ENCODE measurements at places on chromosomes 7 and 10. TPM values are rescaled to one million over a fixed set of nuclear protein-coding genes. Genes with fewer than 3 reads are reported as not detected.
A peak's percentile ranks its signal among the peaks of the same experiment; 100 is the strongest.

- H3K4me1 ChIP-seq, result peaks cover 6% of the 10 kb centered on the region
- H3K27ac ChIP-seq, result no peak overlapping the region
- DNase-seq, result no peak
- no peak overlapping the region for H3K4me3 ChIP-seq
- H3K27me3 ChIP-seq, result peaks cover 10% of the 10 kb centered on the region
- H3K36me3 ChIP-seq, result no peaks in the 10 kb centered on the region
Measured at GRCh38 chr10:95531994-95532399, 29.2 kb downstream of the SORBS1 start.

The GATA3 gene
- 30.2 TPM for total RNA-seq

The ALOX5 gene
- total RNA-seq, result 0.21 TPM

- peaks cover 33% of the 10 kb centered on the region for H3K27me3 ChIP-seq
- H3K4me3 ChIP-seq, result no peak within 1 kb of the TSS
- H3K27ac ChIP-seq, result no peak within 1 kb of the TSS
Measured at GRCh38 chr10:75431180-75432111, at the start of gene LRMDA. Gene LRMDA, plus strand, starts transcription at chr10:75431624.

The SCIN gene
- total RNA-seq, result 0.25 TPM

The FOXL3 gene
- total RNA-seq, result not detected

- no peaks in the 10 kb centered on the region for H3K27me3 ChIP-seq
- no peaks in the 10 kb centered on the region for H3K4me1 ChIP-seq
- H3K4me3 ChIP-seq, result no peak overlapping the region
- DNase-seq, result no peak
- no peaks in the 10 kb centered on the region for H3K36me3 ChIP-seq
Measured at GRCh38 chr10:106929291-106929895, 235.1 kb downstream of the SORCS1 start.

DNA sequence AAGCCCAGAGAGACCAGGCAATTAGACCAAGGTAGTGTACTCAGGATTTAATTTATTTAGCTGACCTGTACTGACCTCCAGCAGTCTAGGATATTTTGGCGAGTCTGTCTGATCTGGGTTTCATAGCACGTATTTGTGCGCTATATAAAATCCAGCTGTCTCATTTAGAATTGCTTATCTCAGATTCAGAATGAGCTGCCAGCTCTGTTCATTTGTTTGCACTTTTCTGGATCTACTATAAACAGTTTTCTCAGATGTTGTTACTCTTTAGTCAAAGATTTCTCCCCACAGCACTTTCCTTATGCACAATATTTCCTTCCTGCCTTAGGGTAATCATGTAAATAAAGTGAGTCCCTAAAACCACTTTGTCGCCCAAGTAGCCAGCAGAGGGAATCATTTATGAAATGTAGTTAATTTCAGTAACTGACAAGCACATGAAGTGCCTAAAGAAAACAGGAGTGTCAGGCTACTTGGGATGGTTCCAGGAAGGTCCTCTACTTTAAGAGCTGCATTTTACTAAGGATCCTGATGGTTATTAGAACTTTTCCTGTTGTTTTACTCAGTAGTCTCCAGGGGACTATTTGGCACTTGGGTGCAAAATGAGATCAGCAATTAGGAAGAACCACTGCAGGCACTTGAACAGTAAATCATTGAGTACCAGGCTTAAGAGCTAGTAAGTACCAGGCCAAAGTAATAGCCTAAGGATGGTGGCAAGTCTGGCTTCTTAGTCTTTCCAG, 226.4 kb downstream of the TWIST1 start:
- no peaks in the 10 kb centered on the region for H3K27me3 ChIP-seq
- no peak for DNase-seq
- H3K4me3 ChIP-seq, result no peak overlapping the region
- H3K27ac ChIP-seq, result no peak overlapping the region

GRCh38 chr10:32372000-32372875, 25.3 kb upstream of the EPC1 start:
- H3K27ac ChIP-seq, result peak overlapping the region; percentile 37
- no peak overlapping the region for H3K4me3 ChIP-seq
- no peaks in the 10 kb centered on the region for H3K27me3 ChIP-seq
- peaks cover 23% of the 10 kb centered on the region for H3K36me3 ChIP-seq
- H3K4me1 ChIP-seq, result peaks cover 56% of the 10 kb centered on the region

The OR2A5 gene
- total RNA-seq, result not detected

GRCh38 chr7:46024263-46024916, 103.3 kb upstream of the IGFBP3 start:
- no peaks in the 10 kb centered on the region for H3K4me1 ChIP-seq
- H3K36me3 ChIP-seq, result no peaks in the 10 kb centered on the region
- no peaks in the 10 kb centered on the region for H3K27me3 ChIP-seq
- no peak overlapping the region for H3K27ac ChIP-seq

The C10orf71 gene
- total RNA-seq, result not detected

The ERVW-1 gene
- not detected for total RNA-seq

- no peaks in the 10 kb centered on the region for H3K4me1 ChIP-seq
- DNase-seq, result peak; percentile 33
- H3K36me3 ChIP-seq, result no peaks in the 10 kb centered on the region
- H3K4me3 ChIP-seq, result no peak overlapping the region
Measured at GRCh38 chr10:79390551-79391229, 43.4 kb downstream of the PPIF start.

The TAS2R5 gene
- 1.4 TPM for total RNA-seq

DNA sequence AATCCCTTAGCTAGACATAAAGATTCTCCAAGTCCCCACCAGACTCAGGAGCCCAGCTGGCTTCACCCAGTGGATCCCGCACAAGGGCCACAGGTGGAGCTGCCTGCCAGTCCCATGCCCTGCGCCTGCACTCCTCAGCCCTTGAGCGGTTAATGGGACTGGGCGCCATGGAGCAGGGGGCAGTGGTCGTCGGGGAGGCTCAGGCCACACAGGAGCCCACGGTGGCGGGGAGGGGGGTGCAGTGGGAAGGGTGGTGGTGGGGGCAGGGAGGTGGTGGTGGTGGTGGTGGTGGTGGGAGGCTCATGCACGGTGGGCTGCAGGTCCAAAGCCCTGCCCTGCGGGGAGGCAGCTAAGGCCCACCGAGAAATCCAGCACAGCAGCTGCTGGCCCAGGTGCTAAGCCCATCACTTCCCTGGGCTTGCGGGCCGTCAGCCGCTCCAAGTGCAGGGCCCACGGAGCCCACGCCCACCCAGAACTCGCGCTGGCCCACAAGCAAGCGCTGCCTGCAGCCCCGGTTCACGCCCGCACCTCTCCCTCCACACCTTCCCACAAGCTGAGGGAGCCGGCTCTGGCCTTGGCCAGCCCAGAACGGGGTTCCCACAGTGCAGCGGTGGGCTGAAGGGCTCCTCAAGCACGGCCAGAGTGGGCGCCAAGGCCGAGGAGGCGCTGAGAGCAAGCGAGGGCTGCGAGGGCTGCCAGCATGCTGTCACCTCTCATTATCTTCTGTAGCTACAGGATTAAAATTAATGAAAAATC, 732.5 kb upstream of the POM121L12 start:
- no peak overlapping the region for H3K4me3 ChIP-seq
- no peaks in the 10 kb centered on the region for H3K27me3 ChIP-seq
- no peak for DNase-seq
- H3K4me1 ChIP-seq, result peaks cover 3% of the 10 kb centered on the region
- no peak overlapping the region for H3K27ac ChIP-seq
- H3K36me3 ChIP-seq, result no peaks in the 10 kb centered on the region

DNA sequence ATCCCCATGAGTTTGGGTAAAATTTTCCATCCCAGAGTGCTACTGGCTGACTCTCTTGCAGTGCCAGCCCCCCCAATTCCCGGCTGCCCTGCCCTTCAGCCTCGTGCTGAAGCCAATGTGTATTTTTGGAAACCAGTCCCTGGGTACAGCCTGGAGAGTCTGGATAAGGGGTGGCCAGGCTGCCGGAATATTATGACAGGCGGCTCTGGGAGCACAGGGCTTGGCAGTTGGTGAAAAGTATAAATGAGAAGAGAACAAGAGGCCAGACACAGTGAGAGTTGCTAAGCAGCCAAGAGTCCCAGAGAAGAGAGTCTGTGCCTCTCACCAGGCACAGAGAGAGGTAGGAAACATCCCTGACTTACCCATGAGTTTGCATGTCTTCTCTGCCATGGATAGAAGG, 53.6 kb downstream of the TMEM130 start:
- no peak overlapping the region for H3K4me3 ChIP-seq
- no peak for DNase-seq
- no peaks in the 10 kb centered on the region for H3K4me1 ChIP-seq
- peaks cover 9% of the 10 kb centered on the region for H3K27me3 ChIP-seq

GRCh38 chr10:74824184-74824899, 2.1 kb upstream of the KAT6B start:
- peaks cover 56% of the 10 kb centered on the region for H3K4me1 ChIP-seq
- peaks cover 3% of the 10 kb centered on the region for H3K36me3 ChIP-seq
- H3K27me3 ChIP-seq, result no peaks in the 10 kb centered on the region
- H3K4me3 ChIP-seq, result peak overlapping the region; percentile 88
- DNase-seq, result peak; percentile 57

The PNLIP gene
- not detected for total RNA-seq

The TPST1 gene
- total RNA-seq, result 1.0 TPM

DNA sequence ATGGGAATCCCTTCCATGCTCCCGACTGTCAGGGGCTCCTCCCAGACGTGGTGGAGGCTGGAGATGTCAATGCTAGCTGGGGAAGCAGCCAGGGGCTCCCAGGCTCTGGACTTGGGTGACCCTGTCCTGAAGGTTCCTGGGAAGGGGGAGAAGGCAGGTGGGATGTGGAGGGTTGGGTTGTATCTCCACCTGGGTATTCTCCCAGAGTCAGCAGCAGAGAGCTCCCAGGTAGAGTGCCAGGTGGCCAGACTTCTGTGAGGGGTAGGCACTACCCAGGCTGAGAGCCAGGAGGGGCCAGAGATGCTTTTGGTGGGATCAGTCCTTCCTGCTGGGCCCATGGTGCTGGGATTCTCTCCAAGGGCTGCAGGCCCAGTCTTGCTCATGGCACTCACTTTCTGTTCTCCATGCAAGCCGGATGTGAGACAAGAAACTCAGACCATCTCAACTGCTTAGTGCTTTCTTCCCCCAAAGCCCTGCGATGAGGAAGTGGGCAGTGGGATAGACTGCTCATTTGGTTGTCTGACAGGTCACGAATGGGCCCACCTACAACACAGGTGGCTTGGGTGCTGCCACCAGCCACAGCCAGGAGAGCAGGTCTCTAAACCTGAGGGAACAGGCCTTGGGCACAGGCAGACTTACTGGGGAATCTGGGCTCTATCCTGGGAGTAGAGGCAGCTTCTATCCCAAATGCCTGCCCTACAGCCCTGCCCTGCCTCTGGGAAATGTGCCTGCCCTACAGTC, 52.5 kb upstream of the CAMK2B start:
- DNase-seq, result no peak
- H3K4me3 ChIP-seq, result no peak overlapping the region
- H3K36me3 ChIP-seq, result no peaks in the 10 kb centered on the region
- no peak overlapping the region for H3K27ac ChIP-seq

All from activated CD4-positive, alpha-beta T cell treated with anti-CD3 and anti-CD28 coated beads for 36 hours (primary cell).